ENCODE measurements at places on chromosomes 5 and 9.

- H3K4me1 ChIP-seq: peaks cover 5% of the 10 kb centered on the region
- no peaks in the 10 kb centered on the region for H3K36me3 ChIP-seq
- no peak for DNase-seq
These were observed 14.8 kb upstream of the SMARCA2 start for GRCh38 chr9:2000314-2000713.

DNA sequence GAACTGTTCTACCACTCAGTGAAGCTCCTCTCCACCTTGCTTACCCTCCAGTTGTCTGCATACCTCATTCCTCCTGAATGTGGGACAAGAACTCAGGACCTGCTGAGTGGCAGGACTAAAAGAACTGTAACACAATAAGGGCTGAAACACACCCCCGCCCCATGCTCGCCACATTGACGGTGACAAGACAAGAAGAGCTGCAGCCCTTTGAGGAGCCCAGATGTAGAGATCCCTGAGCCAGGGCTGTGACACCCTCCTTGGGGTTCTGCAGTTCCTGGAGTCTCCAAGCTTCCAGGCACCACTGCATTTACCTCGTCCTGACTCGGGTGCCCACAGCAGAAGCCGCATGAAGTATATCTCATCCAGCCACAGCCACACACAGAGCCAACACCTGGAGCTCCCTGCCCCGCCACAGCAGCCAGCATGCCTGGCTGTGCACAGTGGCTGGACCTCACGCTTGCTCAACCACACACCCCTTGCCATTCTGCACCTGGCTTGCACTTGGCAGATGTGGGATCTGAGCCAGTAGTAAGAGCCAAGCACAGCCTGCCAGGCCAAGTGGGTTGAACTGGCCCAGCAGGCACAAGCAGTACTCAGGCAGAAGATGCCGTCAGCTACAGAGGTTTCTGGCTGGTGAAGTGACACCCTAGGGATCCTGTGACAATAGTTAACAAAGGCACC lies 166.1 kb downstream of the RNF180 start:
- H3K36me3 ChIP-seq: no peaks in the 10 kb centered on the region
- no peaks in the 10 kb centered on the region for H3K27me3 ChIP-seq
- H3K27ac ChIP-seq: no peak overlapping the region

DNA sequence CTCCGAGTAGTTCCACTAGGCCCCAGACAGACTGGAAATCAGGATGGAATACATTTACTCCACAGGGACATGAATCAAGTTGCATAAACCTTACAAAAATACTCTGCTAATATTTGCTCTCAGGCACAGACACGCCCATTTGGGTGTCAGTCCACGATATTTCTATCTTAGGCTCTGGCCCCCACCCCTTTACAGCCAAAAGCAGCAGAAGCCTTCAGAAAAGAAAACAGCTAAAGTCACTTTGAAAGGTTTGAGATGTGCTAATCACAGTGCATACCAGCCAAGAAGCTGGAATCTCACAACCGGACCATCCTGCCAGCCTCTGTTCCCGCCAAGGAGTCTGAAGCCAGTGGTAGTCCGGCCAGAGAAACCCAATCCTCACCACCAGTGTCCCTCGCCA lies 22.6 kb downstream of the PTPN3 start:
- peaks cover 2% of the 10 kb centered on the region for H3K4me1 ChIP-seq
- no peaks in the 10 kb centered on the region for H3K36me3 ChIP-seq
- H3K27ac ChIP-seq: no peak overlapping the region
- H3K27me3 ChIP-seq: peaks cover 51% of the 10 kb centered on the region

DNA sequence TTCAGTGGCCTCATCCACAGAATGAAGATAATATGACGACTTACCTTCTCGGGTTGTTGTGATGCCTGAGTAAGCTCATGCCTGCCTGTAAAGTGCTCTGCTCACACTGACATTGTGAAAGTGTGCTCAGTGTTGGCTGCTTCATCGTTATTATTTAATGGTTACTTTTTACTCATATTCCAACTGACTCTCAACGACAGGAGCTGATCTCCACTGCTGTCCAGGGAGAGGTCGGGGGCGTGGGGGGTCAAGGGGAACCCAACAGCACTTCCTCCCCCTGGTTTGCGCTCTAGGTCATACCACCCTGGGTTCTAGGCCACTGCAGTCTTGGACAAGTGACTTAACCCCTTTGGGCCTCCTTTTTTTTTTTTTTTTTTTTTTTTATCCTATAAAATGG lies 52.9 kb upstream of the ANGPTL2 start:
- no peak overlapping the region for H3K4me3 ChIP-seq
- H3K27ac ChIP-seq: no peak overlapping the region
- H3K36me3 ChIP-seq: no peaks in the 10 kb centered on the region
- DNase-seq: no peak
- H3K4me1 ChIP-seq: peaks cover 3% of the 10 kb centered on the region
